D721Med (cell line): ENCODE measurements at places on chromosomes 7 and 10.

GRCh38 chr7:31710171-31710570 lies 23.2 kb downstream of the PPP1R17 start:
- no peak for DNase-seq

- DNase-seq = no peak
These were observed 304.1 kb downstream of the IPMK start for GRCh38 chr10:57963546-57963945.

DNA sequence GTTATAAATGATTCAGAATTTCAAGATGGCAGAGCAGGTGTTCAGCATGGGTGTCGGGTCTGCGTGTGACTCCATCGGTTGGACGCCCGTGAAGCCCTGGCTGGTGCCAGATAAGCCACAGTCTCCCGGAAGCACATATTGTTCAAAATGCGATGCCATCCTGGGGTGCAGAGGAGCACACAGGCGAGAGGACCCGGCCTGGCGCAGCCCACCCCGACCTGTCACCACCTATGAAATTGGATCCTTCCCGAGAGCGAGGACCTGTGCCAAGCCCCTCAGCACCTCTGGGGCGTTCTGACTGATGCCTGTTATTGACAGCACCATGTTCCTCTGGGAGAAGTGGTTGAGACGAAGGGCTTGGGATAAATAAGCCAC lies 110.1 kb downstream of the ACTR3B start:
- no peak for DNase-seq

DNA sequence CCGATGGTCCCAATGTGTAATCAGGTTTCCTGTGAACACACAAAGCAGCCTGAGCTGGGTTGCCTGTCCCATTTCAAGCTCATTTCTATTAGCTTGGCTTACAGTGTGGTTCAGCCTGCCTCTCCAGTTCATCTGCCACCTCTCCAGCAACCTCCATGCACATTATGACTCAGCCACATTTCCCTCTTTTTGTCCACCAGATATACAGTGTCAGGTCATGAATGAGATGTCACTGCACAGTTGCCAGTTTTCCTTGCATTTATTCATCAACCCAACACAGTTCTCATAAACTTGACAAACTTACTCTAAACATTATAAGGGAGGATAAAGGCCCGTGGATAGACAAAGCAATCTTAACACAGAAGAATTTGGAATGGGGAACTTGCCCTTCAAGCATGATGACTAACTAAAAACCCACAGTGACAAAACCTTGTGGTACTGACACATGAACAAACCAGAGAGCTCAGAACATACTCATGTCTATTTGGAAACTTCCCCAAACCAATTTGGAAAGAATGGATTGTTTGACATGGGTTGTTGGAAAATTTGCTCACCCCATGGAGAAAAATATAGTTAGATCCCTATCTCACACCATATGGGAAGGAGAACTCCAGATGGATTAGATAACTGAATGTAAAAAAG lies 2.5 kb upstream of the CFAP58 start:
- DNase-seq = no peak

- DNase-seq = no peak
These were observed 24.8 kb upstream of the DLD start for GRCh38 chr7:107865956-107866775.

GRCh38 chr7:28988810-28989209 lies 30.7 kb upstream of the TRIL start:
- no peak for DNase-seq

DNA sequence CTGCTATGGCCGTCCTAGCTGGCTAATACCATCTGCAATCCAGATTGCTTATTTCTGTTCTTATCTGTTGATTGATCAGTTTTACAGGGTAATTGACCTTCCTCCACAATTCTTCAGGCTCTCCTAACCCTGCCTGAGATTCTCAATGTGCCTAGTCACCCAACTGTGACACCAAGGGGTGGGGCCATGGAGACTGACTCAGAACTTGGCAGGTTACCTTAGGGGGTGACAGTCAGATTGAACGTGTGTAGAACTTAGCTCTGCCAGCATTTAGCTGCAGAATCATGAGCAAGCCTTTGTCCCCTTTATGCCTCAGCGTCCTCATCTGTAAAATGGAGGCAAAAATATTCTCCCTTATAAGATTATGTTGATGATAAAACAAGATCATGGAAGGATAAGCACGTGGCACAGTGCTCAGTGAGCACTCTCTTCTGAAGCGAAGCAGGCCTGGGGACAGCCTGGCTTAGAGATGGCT lies 19.1 kb upstream of the LEP start:
- no peak for DNase-seq

DNA sequence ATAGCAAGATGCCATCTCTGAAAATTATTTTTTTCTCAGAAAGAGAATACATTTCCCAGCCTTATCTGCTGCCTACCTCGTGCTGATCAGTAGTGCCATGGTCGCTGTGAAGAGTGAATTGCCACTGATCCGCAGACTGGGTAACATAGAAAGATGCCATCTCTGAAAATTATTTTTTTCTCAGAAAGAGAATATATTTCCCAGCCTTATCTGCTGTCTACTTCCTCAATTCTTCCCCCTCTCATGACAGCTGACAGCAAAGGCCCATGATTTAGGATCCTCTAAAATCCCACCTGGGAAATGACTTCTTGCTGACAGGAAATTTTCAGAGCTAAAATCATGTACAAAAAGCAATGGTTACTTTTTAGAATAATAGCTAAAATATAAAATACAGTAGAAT lies 92.5 kb upstream of the AHR start:
- no peak for DNase-seq

- DNase-seq = no peak
These were observed 169.0 kb upstream of the TMEM229A start for GRCh38 chr7:124201768-124202349.

DNA sequence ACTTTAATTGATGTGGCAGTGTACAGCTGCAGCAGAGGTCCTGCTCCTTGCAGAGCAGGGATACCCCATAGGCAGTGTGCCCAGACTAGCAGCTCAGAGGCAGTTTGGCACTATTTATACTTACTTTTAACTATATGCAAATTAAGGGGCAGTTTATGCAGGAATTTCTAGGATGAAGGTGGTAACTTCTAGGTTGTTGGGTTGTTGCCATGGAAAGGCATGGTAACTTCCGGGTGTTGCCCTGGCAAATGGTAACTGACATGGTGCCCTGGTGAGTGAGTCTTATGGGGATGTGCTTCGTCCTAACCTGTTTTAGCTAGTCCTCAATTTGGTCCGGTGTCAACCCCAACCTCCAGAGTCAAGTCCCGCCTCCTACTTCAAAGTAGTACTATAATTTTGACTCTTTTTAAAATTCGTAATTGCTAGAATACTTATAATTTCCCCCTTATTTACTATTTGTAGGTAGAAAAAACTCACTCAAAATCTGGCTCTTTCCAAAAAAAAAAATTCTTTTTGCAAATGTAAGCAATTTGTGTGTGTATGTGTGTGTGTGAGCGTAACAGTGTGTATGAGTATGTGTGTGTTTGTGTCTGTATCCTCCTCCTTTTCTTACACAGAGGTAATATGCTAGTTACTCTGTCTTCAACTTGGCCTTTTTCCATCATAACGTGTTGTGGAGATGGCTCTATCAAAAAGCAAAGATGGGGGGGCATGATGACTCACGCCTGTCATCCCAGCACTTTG lies 5.9 kb downstream of the COL26A1 start:
- no peak for DNase-seq

GRCh38 chr7:63071396-63071795 lies 927.3 kb upstream of the ZNF722 start:
- no peak for DNase-seq

DNA sequence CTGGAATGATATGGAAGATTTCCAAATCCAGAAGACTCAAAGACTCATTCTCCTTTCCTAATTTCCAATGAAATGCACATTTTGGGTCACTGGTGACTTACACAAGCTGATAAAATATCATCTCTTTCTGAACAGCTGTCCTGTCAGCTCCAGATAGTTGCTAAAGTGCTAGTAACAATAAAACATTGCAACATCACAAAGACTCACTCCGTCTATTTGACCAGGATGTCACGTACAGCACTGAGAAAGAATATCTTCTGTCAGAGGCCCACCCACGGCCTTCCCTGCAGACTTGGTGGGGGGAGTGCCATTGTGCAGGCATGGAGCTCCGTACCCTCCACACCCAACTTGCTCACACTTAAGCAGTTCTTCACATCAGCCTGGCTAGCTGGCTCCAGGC lies 78.9 kb upstream of the EGR2 start:
- no peak for DNase-seq

GRCh38 chr7:145088111-145088745 lies 252.4 kb upstream of the TPK1 start:
- DNase-seq = no peak

DNA sequence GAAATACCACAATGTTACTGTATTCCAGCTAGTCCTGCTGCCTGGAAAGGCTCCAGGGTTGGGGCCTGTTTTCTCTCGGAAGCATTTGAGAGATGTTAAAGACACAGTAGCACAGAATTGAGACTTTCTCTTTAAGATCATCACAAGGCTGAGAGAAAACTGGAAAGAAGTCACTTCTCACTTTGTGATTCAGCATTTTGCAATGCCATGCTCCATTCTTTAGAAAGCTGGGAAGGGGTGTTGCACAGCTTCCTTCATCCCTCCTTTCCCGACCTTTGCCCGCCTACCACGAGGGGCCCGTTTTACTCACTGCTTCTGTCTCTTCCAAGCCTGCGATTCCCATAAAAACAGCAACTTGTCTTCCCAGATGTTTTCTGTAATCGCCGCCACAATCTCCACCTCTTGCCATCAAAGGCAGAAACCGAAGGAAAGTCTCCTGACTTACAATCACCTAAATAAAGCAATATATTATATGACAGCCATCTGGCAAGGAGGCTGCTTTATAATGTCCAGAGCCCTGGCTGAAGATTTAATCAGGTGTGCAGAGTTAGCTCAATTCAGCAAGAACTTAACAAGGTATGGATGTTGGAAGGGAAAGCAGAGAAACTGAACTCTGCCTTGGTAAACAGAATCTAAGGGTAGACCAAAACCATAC lies 18.9 kb downstream of the NOD1 start:
- no peak for DNase-seq

- no peak for DNase-seq
These were observed 17.9 kb downstream of the COL28A1 start for GRCh38 chr7:7517754-7518153.

- no peak for DNase-seq
These were observed 281.3 kb downstream of the CACNA2D1 start for GRCh38 chr7:82162289-82162688.

GRCh38 chr10:33224251-33224965 lies 110.1 kb downstream of the NRP1 start:
- DNase-seq = no peak

GRCh38 chr10:62904281-62904875 lies 88.2 kb upstream of the EGR2 start:
- no peak for DNase-seq

DNA sequence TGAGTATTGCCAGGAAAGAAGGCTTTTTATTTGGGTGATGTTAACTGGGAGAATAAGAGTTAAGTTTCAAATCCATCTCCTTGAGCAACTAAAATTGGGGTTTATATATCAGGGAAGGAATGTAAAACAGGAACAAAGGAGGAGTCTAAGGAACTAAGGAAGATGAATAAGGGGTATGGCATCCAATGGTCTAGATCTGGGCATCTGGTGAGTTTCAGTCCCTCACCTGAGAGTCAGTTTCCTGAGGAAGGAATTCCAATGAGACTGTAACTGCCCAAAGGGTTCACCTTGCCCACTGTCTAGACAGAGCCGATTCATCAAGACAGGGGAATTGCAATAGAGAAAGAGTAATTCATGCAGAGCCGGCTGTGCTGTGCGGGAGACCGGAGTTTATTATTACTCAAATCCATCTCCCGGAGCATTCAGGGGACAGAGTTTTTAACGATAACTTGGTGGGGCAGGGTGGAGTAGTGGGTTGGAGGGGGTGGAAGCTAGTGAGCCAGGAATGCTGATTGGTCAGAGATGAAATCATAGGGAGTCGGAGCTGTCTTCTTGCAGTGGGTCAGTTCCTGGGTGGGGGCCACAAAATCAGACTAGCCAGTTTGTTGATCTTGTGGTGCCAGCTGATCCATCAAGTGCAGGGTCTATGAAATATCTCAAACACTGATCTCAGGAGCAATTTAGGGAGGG lies 188.3 kb upstream of the STK17A start:
- DNase-seq = no peak
